ENCODE measurements at places on chromosomes 1 and 21. TPM values are rescaled to one million over a fixed set of nuclear protein-coding genes. Genes with fewer than 3 reads are reported as not detected.

- no peak for DNase-seq
Observed at GRCh38 chr21:31176725-31177124, 138.4 kb upstream of the KRTAP19-8 start.

- DNase-seq: no peak
Observed at GRCh38 chr1:199691540-199691939, 336.0 kb upstream of the NR5A2 start.

- no peak for DNase-seq
Observed at GRCh38 chr1:164702216-164702615, 143.2 kb downstream of the PBX1 start.

ARHGAP30 gene
- total RNA-seq: 7.9 TPM

DNA sequence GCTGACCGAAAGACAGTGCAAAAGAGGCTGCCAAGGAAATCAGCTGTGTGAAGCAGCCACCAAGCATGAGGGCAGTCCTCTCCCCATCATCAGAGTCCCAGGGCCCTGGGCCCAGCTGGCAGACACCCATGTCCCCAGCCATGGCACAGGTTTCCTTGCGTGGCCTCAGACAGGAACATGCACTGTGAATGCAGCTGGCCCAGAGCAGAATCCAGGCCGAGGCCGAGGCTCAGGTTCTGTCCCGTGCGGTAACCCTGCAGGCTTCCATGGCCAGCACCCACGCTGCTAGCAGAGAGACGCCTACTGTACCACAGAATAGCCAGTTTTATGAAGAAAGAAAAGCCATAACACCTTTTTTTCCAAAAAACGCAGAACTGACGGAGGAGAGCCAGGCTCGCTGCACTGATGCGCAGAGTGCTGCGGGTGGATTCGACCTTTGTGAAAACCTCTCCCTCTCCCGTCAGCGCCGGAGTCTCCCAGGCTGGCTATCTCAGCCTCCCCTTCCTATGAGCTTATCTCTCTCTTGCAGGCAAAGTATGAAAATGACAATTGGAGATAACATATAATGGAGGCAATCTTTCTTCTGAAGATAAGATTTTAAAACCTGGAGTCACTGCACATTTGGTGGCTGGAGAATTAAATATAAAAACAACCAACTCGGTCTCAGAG is 106.6 kb downstream of the NPHP4 start:
- no peak for DNase-seq

GRCh38 chr21:34215911-34216717 is 142.7 kb downstream of the MRPS6 start:
- DNase-seq: no peak

DNA sequence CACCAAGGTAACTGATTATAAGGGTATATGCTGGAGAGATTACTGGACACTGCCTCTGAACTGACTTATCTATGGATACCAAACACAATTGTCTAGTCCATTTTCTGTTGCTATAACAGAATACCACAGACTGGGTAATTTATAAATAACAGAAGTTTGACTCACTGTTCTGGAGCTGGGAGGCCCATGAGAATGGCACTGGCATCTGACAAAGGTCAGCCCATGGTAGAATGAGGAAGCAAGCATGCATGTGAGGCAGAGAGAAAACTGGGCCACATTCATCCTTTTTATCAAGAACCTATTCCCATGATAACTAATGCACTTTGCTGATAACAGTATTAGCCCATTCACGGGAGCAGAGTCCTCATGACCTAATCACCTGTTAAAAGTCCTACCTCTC is 37.4 kb downstream of the FCER1A start:
- DNase-seq: no peak

TSPEAR gene
- 0.15 TPM for total RNA-seq

NUP210L gene
- total RNA-seq: not detected

- no peak for DNase-seq
Observed at GRCh38 chr1:182570611-182570970, 18.5 kb downstream of the RNASEL start.

CRABP2 gene
- total RNA-seq: 61.6 TPM

- DNase-seq: no peak
Observed at GRCh38 chr1:107802654-107803053, 162.3 kb downstream of the VAV3 start.

COL24A1 gene
- 0.48 TPM for total RNA-seq

- DNase-seq: no peak
Observed at GRCh38 chr1:23930270-23930669, 17.1 kb upstream of the CNR2 start.

CYP4A11 gene
- 0.29 TPM for total RNA-seq

All from breast epithelium (tissue), 4 donors.